ENCODE measurements at places on chromosomes 5 and 9. TPM values are rescaled to one million over a fixed set of nuclear protein-coding genes. Genes with fewer than 3 reads are reported as not detected.

ZBED3 gene
- total RNA-seq, result 2.0 TPM

FBP1 gene
- not detected for total RNA-seq

CARTPT gene
- total RNA-seq, result not detected

TNFSF8 gene
- not detected for total RNA-seq

DNA sequence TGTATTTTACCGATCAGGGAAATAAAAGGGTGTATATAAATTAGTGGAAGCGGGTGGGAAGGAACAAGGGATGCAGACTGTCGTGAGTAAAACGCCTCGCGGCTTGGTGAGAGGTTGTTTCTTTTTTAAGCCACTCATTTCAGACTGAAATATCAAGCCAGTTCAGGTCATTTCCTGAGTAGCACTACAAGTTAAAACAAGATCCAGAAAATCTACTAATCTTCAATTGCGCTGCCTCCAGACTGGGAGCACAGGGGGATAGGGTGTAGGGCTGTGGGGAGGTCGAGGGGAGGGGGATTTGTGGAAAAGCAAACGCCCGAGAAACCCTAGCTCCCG lies 140.8 kb downstream of the TSSK1B start:
- no peak for DNase-seq

DNA sequence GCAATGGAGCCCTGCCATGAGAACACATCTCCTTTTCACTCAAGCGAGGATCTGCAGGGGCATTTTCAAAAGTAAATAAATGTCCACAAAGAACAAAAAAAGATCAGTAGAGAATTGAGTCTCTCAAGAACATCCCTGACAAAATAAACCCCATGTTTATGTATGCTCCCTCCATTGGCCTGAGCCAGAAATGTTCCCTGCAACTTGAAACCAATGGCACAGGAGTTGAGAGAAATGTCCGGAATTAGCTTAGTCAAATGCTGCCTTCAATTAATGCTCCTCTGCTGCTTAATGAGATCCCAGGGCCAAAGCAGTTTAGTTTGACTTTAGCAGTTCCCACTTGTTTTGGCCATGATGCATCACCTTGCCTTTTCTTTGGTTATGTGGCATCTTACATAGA lies 238.3 kb downstream of the EBF1 start:
- no peak for DNase-seq

DNA sequence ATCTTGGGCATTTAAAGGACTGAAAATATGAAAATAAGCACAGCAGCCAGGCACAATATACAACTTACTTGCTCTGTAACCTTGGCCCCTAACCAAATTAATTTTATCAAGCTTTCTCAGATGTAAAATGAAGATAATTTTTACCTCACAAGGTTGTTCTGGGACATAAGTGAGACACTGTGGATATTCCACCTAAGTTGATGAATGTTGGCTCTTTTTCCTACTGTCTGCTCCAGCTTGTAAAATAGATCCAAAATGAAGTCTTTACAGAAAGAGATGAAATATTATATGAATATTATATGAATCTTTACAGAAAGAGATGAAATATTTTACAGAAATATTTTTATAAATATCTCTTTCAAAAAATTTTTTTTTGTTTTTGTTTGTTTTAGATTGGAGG lies 270.1 kb downstream of the DNAH5 start:
- DNase-seq, result no peak

DNA sequence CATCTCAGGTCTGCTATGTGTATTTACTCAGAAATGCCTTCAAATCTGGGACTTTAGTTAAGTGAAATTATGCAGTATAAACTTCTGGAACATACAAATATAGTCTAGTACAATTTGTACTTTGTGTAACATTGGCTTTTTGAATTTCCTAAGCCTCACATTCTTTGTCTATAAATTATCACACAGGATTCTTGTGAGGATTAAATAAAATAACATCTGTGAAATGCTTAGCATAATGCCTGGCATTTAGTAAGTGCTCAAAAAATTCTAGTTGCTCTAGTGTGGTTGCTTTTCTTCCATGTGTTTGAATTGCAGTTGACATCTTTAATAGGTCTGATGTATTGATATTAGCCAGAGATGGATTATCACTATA lies 2.6 kb downstream of the HMMR start:
- DNase-seq, result no peak

- DNase-seq, result no peak
Measured at GRCh38 chr5:125655156-125655555, 768.1 kb upstream of the GRAMD2B start.

DNA sequence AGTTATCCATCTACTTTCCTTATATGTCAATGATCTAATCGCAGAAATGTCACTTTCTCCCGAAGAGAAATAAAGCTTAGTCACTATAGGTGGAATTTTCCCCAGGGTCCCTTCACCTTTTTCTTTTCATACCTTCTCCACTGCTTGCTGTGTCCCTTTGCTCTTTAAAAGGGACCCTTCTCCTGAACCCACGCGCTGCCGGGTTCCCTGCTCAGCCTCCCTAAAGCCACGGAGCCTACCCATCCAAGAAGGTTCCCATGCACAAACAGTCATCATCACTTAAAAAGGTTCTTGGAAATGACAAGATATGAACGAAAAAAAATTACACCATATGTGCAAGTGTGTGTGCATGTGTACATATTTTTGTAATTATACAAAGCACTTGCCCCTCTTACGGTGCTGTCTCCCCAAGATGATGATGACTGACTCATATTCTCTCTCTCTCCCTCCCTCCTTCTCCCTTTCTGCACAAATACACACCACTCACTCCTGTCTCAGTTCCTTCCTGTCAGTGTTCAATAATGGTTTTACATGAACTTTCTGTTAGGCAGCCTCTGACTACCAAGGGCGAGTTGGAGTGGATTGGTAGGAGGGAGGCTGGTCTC lies 1.5 kb upstream of the PTPRD start:
- no peak for DNase-seq

DNA sequence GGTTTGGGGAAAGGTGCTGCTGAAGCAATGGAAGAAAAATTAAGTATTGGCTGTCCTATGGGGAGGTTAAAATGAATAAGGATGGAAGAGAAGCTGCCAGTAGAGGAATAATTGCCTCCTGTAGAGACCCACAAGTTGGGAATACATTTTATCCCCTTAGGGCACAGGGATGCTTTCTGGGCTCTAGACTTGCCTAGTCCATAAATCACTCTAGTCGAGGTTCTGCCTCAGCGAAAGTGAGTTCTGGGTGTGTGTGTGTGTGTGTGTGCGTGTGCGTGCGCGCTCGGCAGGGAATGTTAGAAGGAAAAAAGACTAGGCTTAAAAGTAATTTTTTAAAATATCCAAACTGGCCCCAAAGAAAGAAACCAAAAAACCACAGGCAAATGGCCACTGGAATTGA lies 291.6 kb downstream of the DOCK8 start:
- DNase-seq, result no peak

- no peak for DNase-seq
Measured at GRCh38 chr5:10743951-10744350, 17.1 kb downstream of the DAP start.

- no peak for DNase-seq
Measured at GRCh38 chr9:128026773-128027541, 40.2 kb downstream of the NAIF1 start.

DNA sequence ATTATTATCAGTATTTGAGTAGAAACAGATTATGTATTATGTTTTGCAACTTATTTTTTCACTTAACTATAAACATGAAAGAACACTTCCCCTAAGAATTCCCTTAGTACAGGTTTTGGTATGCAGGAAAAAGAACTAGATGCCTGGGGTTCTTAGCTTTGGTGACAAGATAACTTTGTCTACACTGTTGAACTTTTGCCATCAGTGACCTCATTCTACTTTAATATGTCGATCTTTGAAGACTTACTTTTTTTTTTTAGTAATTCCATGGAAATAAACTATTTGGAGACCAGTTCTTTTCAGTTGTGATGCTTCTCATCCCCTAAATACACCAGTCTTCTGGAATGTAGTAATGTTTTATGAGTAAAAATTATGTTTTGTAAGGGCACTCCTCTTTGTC lies 34.3 kb downstream of the ZNF462 start:
- DNase-seq, result peak; percentile 59

DNA sequence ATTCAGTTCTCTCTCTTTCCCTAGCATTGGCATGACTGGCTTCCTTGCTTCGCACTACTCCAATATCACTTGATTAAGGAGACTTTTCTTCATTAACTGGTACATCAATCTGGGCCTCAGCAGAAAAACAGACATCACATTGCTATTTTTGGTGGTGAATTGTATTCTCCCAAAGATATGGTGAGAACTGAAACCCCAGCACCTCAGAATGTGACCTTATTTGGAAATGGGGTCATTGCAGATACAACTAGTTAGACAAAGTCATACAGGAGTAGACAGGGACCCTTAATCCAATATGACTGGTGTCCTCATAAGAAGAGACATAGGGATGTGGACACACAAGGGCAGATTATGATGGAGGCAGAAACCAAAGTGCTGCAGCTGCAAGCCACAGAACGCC lies 7.5 kb upstream of the RAD23B start:
- no peak for DNase-seq

DNA sequence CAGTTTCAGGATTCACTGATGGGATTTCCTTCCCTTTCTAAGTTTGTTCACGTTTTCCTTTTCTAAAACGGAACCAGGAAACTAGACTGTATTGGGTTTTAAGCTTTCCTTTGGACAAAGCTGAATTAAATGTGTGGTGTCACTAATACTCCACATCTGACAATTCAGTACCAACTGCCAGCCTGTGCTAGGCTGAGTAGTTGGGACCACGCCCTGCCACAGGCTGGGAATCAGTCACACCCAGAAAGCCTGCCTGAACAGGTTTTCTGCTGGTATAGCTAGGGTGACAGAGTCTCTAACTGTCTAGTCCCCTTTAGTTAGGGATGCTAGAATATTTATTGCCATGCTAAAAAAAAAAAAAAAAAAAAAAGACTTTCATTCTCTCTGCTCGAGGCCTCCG lies 15.6 kb downstream of the SPACA9 start:
- DNase-seq, result no peak

DNA sequence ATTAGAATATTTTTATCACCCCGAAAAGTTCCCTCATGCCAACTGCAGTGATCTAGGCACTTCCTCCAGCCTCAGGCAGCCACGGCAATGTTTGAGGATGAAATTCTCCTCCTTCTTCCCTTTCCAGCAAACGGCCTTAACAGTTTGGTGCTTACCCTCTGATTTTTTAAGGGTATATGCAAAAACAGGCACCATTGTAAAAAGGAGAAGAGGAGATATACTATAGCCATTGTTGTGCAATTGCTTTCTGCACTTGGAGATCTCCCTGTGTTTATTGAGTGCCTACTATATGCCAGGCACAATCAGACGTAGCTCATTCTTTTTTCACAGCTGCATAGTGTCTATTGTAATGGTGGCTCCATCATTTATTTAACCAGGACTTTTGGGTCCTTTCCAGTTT lies 29.4 kb downstream of the GSN start:
- DNase-seq, result no peak

GRCh38 chr9:78294290-78295176 lies 2.4 kb upstream of the PSAT1 start:
- no peak for DNase-seq

- peak; percentile 70 for DNase-seq
Measured at GRCh38 chr9:107737987-107738743, 248.6 kb upstream of the KLF4 start.

- DNase-seq, result peak; percentile 96
Measured at GRCh38 chr9:92506184-92506857, 24.0 kb upstream of the ASPN start.

DNA sequence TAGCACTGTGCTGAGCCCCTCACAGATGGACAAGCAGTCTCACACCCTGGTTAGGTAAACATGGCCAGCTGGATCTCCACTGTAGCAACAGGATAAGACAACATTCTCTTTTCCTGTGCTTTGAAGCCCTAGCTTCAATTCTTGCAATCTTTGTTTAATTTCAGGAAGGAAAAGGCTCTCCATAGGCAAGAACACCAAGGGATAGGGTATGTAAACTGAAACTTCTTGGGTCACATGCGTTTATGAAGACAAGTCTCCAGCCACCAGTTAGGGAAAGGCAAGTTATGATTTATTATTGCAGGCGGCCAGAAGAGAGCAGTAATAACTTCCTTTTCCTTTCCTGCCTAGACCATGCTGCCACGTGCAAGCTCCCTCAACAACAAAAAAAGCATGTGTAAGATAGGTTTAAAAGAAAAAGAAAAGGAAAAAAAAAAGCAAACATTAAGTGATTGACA lies 50.1 kb upstream of the POU5F2 start:
- no peak for DNase-seq

DNA sequence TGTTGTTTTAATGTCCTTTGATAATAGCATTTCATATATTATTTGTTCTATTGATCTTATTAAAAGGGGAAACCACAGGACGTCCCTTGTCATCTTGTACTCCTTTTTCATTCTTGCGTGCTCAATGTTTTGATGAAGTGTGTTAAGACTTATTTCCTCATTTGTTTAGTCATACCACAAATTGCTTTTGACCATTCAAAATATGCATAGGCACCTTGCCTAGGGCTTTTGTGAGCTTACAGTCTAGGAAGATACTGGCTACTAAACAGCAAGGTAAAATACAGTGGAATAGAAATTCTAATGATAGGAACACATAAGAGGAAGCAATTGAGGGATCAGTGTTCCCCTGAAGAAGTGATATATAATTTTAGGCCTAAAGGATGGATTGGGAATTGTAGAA lies 190.3 kb downstream of the WDR70 start:
- DNase-seq, result no peak

GRCh38 chr5:24475101-24475500 lies 169.7 kb downstream of the CDH10 start:
- no peak for DNase-seq

DNA sequence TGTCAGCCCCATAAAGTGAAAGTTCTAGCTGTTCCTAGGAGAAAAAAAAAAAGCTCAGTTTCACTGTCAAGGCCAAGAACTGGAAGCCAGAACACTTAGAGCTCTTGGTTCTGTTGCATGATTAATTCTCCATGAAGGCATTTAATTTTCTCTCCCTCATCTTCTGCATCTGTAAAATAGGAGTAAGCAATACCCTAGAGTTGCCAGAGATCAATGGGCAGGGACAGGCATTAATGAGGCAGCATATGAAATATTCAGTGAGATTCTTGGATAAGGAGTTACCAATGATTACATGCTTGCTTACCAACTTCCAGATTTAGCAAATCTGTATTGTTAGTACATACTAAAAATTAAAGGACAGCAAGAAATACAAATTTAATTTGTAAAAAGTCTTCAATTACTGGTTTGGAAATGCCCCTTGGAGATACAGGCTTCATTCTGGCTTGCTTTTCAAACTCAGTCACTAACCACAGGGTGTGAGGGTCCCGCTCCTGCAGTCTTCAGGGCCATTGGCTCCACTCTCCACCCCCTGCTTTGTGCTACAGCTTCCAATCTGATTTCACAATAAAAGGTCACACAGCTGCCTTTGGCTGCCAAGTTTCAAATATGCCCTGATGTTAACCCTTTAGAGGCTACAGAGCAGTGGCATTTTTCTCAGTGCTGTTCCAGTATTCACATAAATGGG lies 624.6 kb downstream of the BNC2 start:
- DNase-seq, result no peak

DNA sequence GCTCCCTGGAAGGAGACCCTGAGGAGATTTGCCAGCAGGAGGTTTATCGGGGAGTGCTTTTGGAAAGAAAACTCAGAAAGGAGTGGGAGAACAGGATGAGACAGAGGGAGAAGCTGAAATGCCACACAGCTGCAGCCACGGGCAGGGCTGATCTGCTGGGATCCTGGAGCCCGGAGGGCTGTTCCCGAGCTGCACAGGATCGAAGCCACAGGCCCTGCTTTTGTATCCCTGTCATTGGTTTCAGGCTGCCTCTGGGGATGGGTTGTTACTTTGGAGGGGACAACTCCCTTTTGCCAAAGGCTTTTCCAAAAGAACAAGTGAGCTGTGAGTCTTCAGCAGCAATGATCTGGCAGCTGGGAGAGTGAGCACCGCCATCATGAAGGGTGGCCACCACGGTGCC lies 152.5 kb upstream of the PTCH1 start:
- no peak for DNase-seq
